Ovary (tissue), 10 donors: ENCODE measurements at places on chromosomes 7 and 10. TPM values are rescaled to one million over a fixed set of nuclear protein-coding genes. Genes with fewer than 3 reads are reported as not detected.

CCDC172 gene
- not detected for total RNA-seq

VAX1 gene
- total RNA-seq: not detected

LRRD1 gene
- total RNA-seq: not detected

FGF8 gene
- total RNA-seq: not detected

FAM13C gene
- 31.9 TPM for total RNA-seq

IFIT1B gene
- total RNA-seq: not detected

SAMD9 gene
- 9.0 TPM for total RNA-seq

SPDYE11 gene
- total RNA-seq: not detected

PRF1 gene
- total RNA-seq: 5.1 TPM

AMZ1 gene
- total RNA-seq: 0.24 TPM

HOXA5 gene
- total RNA-seq: 29.6 TPM

PLCE1 gene
- 15.3 TPM for total RNA-seq

PTF1A gene
- total RNA-seq: not detected

JAZF1 gene
- 19.9 TPM for total RNA-seq

ANKRD61 gene
- not detected for total RNA-seq

CTNNA3 gene
- 8.7 TPM for total RNA-seq

FXYD4 gene
- not detected for total RNA-seq

NME8 gene
- not detected for total RNA-seq

DNA sequence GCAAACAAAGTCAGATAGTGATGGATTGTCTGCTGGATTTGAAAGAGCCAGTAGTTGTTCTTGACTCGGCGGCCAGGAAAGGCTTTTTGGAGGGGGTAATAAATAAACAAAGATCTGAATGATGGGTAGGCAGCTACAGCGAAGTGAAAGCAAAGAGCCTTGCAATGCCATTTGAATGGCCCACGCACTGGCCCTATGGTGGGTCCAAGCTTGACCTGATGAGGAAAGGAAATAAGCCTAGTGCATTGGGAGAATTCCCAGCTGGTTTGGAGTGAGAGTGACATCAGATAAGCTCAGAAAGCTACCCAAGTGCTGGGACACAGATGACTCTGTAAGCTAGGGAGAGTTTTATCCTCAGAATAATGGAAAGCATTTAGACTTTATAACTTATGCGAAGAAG lies 365.2 kb downstream of the PLXDC2 start:
- no peak for DNase-seq
- no peaks in the 10 kb centered on the region for H3K4me1 ChIP-seq
- H3K27me3 ChIP-seq: no peaks in the 10 kb centered on the region
- H3K27ac ChIP-seq: no peak overlapping the region

DNA sequence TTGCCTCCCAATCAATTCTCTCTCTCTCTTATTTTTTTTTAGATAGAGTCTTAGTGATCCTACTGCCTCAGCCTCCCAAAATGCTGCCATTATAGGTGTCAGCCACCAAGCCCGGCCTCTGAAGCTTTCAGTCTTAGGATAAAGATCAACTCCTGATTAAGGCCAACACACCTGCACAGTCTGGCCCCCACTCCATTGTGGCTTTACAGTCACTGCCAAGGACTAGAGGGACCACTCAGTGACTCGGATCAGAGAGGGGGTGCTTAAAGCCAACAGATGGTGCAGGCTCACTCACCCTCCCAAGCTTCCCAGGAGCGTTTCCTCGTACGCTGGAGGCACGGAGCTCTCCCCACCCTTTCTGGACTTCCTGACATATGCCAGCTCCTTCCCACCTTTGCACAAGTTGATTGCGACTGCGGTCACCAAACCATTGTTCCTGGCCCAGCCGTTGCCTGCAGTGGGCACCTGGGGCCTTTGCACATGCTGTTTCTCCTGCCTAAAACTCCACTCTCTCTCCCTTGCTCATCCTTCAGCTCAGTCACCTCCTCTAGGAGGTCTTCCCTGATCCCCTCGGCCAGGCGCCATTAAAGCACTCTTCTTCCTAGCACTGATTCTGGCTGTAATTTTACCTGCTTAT lies 1.7 kb upstream of the CDH23 start:
- no peak overlapping the region for H3K4me3 ChIP-seq
- H3K27me3 ChIP-seq: no peaks in the 10 kb centered on the region
- no peak for DNase-seq

GRCh38 chr10:71613261-71613777 lies 106.3 kb downstream of the C10orf105 start:
- no peaks in the 10 kb centered on the region for H3K27me3 ChIP-seq
- DNase-seq: no peak
- no peaks in the 10 kb centered on the region for H3K4me1 ChIP-seq
- H3K4me3 ChIP-seq: no peak overlapping the region
- H3K27ac ChIP-seq: no peak overlapping the region
- H3K36me3 ChIP-seq: no peaks in the 10 kb centered on the region

GRCh38 chr7:8210845-8211724 lies 50.9 kb downstream of the ICA1 start:
- H3K27ac ChIP-seq: no peak overlapping the region
- H3K27me3 ChIP-seq: no peaks in the 10 kb centered on the region
- no peak overlapping the region for H3K4me3 ChIP-seq
- no peaks in the 10 kb centered on the region for H3K4me1 ChIP-seq
- no peak for DNase-seq

DNA sequence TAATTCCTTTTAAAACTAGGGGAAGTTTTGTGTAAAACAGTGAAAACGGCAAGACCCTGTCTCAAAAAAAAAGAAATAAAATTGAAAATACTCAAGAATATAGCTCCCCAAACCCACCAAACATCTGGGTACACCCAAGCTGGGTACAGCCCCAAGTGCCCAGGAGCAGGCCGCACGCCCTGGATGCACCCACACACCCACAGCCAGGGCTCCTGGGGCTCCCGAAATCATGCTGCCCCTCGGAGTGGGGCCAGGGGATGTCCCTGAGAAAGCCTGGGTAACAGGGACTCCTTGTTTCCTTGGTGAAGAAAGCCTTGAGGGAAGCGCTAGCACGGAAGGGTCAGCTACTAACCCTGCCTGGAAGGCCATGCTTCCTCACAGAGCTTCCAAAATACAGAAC lies 10.1 kb downstream of the BNIP3 start:
- H3K27me3 ChIP-seq: no peaks in the 10 kb centered on the region
- no peak overlapping the region for H3K27ac ChIP-seq
- no peak overlapping the region for H3K4me3 ChIP-seq
- no peaks in the 10 kb centered on the region for H3K36me3 ChIP-seq
- no peak for DNase-seq
- no peaks in the 10 kb centered on the region for H3K4me1 ChIP-seq

GRCh38 chr10:18303851-18304801 lies 163.9 kb downstream of the CACNB2 start:
- no peak overlapping the region for H3K27ac ChIP-seq
- H3K4me1 ChIP-seq: peaks cover 9% of the 10 kb centered on the region
- H3K27me3 ChIP-seq: no peaks in the 10 kb centered on the region
- DNase-seq: peak; percentile 69
- no peak overlapping the region for H3K4me3 ChIP-seq
- H3K36me3 ChIP-seq: no peaks in the 10 kb centered on the region

GRCh38 chr10:100894033-100894432 lies 18.7 kb upstream of the SLF2 start:
- DNase-seq: no peak
- H3K27ac ChIP-seq: no peak overlapping the region
- no peak overlapping the region for H3K4me3 ChIP-seq
- H3K36me3 ChIP-seq: no peaks in the 10 kb centered on the region

GRCh38 chr7:134804351-134804750 lies 24.9 kb downstream of the CALD1 start:
- no peaks in the 10 kb centered on the region for H3K27me3 ChIP-seq
- H3K4me3 ChIP-seq: no peak overlapping the region
- no peaks in the 10 kb centered on the region for H3K36me3 ChIP-seq
- no peak for DNase-seq
- no peak overlapping the region for H3K27ac ChIP-seq

DNA sequence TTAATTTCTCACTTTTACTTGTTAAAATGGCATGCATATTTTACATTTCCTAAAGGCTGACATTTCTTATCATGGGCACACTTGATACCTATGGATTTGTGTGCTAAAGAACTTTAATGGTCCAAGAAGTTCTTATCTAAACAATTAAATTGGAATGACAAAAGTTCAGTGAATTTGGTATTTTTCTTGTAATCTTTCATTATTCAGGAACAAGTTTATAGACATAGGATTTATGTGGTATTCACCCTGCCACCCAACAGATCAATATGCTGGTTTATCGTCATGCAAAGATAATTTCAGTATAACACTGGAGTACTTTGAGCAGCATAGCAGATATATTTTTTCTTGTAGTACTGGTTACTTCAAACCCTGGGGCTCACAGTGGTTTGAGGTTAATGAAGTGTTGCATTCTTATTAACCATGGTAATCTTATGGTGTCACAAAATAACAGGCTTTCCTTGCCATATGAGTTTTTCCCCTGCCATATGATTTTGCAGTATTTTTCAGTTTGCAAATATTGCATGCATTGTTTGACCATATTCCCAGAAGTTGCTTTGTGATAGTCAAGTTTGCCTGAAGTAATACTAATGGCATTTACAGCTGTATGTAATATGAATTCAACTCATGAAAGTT lies 148.8 kb downstream of the PPP1R9A start:
- no peaks in the 10 kb centered on the region for H3K36me3 ChIP-seq
- no peak overlapping the region for H3K27ac ChIP-seq
- H3K27me3 ChIP-seq: no peaks in the 10 kb centered on the region
- no peaks in the 10 kb centered on the region for H3K4me1 ChIP-seq
- no peak for DNase-seq

- H3K4me3 ChIP-seq: no peak overlapping the region
- peak overlapping the region; percentile 95 for H3K27ac ChIP-seq
- no peaks in the 10 kb centered on the region for H3K27me3 ChIP-seq
- peak; percentile 53 for DNase-seq
- no peaks in the 10 kb centered on the region for H3K36me3 ChIP-seq
Observed at GRCh38 chr10:104297697-104298660, 29.0 kb downstream of the GSTO2 start.

GRCh38 chr7:5424749-5425506 lies 1.3 kb upstream of the TNRC18 start:
- peak overlapping the region; percentile 98 for H3K27ac ChIP-seq
- DNase-seq: peak; percentile 64
- no peaks in the 10 kb centered on the region for H3K27me3 ChIP-seq

DNA sequence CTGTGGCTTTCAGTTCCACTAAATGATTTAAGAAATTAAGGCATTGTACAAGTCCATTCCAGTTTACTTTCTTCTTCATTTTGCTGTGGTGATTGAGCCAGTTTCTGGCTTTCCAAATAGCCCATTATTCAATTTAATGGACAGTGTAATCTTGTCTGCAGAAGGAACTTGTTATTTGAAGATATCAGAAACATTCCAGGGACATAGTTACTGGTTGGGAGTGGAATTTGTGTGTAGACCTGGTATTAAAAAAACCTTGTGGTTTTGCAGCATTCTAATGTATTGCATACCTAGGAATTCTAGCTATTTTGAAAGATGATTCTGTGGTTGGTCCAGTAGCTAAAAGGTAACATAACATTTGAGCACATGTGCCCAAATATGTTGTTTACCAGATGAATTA lies 72.2 kb downstream of the MCU start:
- no peak overlapping the region for H3K27ac ChIP-seq
- no peak overlapping the region for H3K4me3 ChIP-seq
- no peaks in the 10 kb centered on the region for H3K27me3 ChIP-seq
- H3K36me3 ChIP-seq: no peaks in the 10 kb centered on the region
- DNase-seq: no peak
- H3K4me1 ChIP-seq: no peaks in the 10 kb centered on the region

- no peak overlapping the region for H3K4me3 ChIP-seq
- peaks cover 13% of the 10 kb centered on the region for H3K4me1 ChIP-seq
- no peaks in the 10 kb centered on the region for H3K36me3 ChIP-seq
- H3K27ac ChIP-seq: no peak overlapping the region
- no peak for DNase-seq
Observed at GRCh38 chr10:76067447-76067846, 636.0 kb downstream of the LRMDA start.

GRCh38 chr7:15839416-15840100 lies 153.1 kb upstream of the MEOX2 start:
- H3K27ac ChIP-seq: no peak overlapping the region
- no peaks in the 10 kb centered on the region for H3K27me3 ChIP-seq
- H3K4me3 ChIP-seq: peak overlapping the region; percentile 22
- peaks cover 4% of the 10 kb centered on the region for H3K4me1 ChIP-seq
- no peak for DNase-seq
- no peaks in the 10 kb centered on the region for H3K36me3 ChIP-seq

DNA sequence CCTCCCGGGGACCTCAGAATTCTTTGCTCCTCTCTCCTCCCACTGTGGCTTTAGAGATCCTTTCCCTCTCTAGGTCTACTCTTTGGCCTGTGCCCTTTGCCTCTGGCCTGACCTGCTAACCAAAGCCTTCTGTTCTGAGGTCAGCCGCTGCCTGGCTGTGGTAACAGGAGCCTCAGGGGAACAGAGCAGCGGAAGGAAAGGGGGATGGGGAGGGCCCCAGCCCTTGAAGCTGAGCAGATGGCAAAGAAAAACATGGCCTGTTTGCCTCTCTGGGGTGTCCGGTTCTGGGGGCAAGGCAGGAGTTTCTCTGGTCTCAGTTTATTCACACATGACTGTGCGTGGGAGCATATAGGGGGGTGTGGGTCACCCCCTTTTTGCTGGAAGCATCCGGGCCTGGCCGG lies 28.2 kb downstream of the COL26A1 start:
- H3K27me3 ChIP-seq: no peaks in the 10 kb centered on the region
- no peaks in the 10 kb centered on the region for H3K36me3 ChIP-seq

- H3K36me3 ChIP-seq: no peaks in the 10 kb centered on the region
- H3K4me1 ChIP-seq: peaks cover 3% of the 10 kb centered on the region
- peak overlapping the region; percentile 13 for H3K27ac ChIP-seq
- peak overlapping the region; percentile 80 for H3K4me3 ChIP-seq
- H3K27me3 ChIP-seq: no peaks in the 10 kb centered on the region
Observed at GRCh38 chr7:93923296-93923695, 1.8 kb downstream of the GNG11 start.

- no peaks in the 10 kb centered on the region for H3K4me1 ChIP-seq
- H3K4me3 ChIP-seq: no peak overlapping the region
- no peaks in the 10 kb centered on the region for H3K27me3 ChIP-seq
- H3K27ac ChIP-seq: no peak overlapping the region
Observed at GRCh38 chr7:18294411-18294810, 201.1 kb upstream of the HDAC9 start.

- no peak overlapping the region for H3K4me3 ChIP-seq
- no peak overlapping the region for H3K27ac ChIP-seq
- H3K4me1 ChIP-seq: peaks cover 4% of the 10 kb centered on the region
- H3K36me3 ChIP-seq: no peaks in the 10 kb centered on the region
Observed at GRCh38 chr10:129545261-129545660, 78.2 kb downstream of the MGMT start.

- H3K27ac ChIP-seq: no peak overlapping the region
- no peaks in the 10 kb centered on the region for H3K27me3 ChIP-seq
- no peak for DNase-seq
- no peaks in the 10 kb centered on the region for H3K4me1 ChIP-seq
- no peaks in the 10 kb centered on the region for H3K36me3 ChIP-seq
Observed at GRCh38 chr10:120402147-120402766, 54.8 kb upstream of the PLPP4 start.

DNA sequence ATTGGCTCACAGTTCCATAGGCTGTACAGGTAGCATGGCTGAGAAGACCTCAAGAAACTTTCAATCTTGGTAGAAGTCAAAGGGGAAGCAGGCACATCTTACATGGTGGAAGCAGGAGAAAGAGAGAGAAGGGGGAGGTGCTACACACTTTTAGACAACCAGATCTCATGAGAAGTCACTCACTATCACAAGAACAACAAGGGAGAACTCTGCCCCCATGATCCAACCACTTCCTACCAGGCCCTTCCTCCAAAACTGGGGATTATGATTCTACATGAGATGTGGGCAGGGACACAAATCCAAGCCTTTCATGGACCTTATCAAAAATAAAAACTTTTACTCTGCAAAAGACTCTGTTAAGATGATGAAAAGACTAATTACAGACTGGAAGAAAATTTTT lies 183.2 kb upstream of the TRIM24 start:
- no peaks in the 10 kb centered on the region for H3K27me3 ChIP-seq
- H3K4me3 ChIP-seq: no peak overlapping the region
- no peak overlapping the region for H3K27ac ChIP-seq
- DNase-seq: no peak
- no peaks in the 10 kb centered on the region for H3K4me1 ChIP-seq
